ENCODE measurements at places on chromosomes 13 and 19.

DNA sequence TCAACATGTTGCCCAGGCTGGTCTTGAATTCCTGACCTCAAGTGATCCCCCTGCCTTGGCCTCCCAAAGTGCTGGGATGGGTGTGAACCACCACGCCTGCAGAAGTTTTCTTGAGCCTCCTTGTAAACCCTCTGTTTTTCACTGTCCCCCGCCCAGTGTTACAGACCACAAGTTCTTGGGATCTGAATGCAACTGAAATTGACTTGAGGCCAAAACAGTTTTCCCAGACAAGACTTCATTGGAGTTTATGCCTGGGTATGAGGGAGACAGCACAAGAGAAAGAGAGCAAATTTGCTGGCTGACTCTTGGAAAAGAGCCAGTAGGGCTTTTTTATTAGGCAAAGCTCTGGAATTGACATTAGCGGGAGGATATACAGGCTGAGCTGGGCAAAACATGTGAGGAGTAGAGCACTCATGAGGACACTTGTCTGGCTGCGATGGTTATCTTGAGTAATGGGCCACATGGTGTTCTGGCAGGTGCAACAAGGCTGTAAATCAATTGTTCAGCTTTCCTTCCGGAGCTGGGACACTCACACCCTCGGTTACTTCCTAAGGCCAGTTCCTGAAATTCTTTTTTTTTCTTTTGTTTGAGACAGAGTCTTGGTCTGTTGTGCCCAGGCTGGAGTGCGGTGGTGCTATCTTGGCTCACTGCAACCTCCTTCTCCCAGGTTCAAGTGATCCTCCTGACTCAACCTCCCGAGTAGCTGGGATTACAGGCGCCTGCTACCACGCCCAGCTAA is 12.7 kb upstream of the HNRNPL start:
- no peak for DNase-seq

DNA sequence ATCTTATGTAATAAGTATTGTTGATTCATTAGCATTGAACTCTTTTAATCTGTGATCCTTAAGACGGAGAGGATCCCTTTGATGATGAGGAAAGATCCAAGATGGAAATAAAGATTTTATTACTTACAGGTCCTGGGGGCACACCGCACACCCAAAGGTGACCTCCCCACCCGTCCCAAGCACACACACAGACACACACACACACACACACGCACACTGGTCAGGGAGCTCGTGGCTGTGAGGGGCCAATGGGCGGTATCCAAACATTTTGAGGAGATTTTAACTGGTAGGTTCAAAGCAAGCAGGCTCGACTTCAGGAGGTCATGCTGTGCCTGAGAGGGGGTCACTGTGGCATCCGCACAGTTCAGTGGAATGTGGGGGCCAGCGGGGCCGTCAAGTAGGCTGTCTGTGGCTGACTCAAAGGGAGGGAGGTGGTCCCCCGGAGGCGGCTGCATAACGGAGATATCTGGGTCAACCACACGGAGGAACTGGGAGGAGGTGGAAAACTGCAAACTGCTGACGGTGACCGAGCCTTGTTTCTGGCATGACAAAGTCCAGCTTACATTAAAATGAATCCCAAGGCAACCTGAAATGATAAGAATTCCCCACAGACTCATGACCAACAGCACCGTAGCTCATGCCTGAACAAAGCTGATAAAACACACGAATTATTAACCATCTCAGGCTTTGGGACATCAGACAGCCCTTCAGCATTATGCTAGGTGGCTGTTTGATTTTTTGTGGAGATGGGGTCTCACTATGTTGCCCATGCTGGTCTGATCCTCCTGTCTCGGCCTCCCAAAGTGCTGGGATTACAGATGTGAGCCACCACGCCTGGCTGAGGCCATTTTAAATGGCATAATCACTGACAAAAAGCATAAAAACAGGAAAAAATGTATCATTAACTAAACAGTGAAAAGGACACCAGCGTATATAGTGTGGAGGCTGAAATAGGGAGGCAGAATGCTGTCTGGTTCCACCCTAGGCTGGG is 20.9 kb upstream of the SIGLEC11 start:
- no peak for DNase-seq

- DNase-seq: no peak
These were observed 331.4 kb downstream of the GPC5 start for GRCh38 chr13:91729859-91730258.

GRCh38 chr13:81058916-81059290 is 718.0 kb upstream of the SPRY2 start:
- DNase-seq: no peak

DNA sequence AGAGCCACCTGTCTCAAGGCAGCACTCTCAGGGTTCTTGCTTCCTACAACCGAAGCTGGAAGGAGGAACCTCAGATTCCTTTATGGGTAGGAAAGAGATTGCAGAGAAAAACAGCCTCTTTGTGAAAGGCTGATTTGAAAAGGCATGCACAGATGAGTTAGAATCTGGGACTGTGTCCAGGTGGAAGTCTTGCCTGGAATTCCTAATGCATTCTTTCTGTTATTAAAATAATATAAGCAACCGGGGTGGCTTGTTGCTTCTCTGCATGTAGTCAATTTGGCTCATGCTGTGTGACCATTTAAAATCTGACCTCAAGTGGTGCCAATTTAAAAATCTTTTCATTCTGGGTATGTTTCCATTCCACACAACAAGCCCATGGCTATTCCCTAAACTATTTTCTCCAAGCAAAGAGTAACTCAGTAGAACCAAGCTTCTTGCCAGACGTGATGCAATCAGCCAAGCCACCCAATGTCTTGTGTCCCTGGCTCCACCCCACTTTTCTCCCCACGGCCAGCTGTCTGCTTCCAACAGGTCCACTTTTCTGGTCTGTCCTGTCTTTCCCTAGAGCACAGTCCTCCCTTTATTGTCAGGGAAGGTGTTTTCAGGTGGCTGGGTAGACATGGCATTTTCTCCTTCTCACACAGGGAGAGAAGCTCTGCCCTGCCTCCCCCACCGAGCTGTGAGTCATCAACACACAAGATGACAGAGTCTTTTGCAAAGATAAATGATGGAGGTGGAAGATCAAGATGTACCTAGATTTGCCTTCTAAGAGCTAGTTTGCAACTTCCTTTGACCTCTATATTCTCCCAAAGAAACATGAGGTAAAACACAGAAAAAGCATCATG is 394.3 kb downstream of the FOXO1 start:
- DNase-seq: no peak

DNA sequence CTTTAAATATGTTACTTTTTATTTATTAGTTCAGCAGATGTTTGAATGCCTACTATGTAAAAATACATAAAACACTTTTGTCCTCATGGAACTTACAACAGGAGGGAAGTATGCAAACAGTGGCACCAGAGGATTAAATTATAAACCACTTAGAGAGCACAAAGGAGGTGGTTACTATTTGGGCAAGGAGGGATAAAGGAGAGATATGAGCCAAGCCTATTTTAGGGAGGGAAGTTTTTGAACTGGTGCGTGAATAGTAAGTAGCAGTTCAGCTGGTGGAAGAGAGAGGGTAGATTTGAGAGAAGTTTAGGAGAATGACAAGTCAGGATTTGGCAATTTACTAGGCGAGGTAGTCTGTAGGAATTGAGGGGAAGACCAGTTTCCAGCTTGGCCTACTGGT is 8.6 kb downstream of the AKAP11 start:
- DNase-seq: no peak

- DNase-seq: no peak
These were observed 9.1 kb downstream of the PNPLA6 start for GRCh38 chr19:7544626-7545025.

- no peak for DNase-seq
These were observed 743 bp downstream of the ACTL9 start for GRCh38 chr19:8697671-8698432.

DNA sequence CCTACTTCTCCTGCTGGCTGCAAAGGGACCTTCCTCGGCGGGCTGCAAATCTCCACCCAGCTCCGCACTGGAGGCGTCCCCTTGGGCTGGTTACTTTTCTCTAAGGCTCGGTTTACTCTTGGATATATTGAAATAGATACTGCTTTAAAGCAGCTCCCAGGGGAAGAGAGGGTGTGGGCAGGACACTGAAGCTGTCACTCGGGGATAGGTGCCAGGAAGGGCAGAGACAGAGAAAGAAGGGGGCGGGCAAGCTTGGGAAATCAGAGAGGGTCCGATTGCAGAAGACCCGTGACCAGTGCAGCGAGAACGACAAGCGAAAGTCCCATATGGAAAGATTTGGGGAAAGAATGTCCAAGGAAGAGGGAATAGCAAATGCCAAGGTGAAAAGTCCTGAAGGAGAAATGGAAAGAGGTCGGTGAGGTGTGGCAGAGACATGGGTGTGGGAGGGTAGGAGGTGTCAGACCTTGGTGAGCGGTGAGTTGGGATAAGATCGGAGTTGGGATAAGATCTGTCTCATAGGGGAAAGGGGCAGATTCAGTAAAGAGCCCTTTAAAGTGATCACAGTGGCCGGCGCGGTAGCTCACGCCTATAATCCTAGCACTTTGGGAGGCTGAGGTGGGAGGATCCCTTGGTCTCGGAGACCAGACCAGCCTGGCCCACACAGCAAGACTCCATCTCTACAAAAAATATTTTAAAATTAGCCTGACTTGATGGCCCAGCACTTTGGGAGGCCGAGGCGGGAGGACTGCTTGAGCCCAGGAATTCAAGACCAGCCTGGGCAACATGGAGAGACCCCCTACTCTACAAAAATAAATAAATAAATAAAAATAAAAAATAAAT is 618 bp downstream of the THSD8 start:
- no peak for DNase-seq

DNA sequence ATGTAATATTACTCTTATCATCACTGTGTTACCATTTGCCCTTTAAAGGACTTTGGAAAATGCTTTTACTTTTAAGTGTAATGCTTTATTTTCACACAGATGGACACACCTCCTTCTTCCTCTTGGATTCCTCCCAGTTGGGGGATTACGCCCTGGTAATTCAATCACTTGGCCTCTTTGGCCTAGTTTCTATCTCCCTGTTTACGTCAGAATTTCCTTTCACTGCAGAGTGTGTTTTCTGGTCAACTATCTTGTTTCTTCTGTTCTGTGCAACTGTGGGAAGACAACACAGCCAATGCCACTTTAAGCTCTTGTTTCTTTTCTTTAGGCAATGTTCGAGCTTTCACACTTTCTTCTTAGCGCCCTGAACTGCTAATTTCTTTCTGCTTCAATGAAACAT is 257.3 kb upstream of the MAB21L1 start:
- DNase-seq: no peak

DNA sequence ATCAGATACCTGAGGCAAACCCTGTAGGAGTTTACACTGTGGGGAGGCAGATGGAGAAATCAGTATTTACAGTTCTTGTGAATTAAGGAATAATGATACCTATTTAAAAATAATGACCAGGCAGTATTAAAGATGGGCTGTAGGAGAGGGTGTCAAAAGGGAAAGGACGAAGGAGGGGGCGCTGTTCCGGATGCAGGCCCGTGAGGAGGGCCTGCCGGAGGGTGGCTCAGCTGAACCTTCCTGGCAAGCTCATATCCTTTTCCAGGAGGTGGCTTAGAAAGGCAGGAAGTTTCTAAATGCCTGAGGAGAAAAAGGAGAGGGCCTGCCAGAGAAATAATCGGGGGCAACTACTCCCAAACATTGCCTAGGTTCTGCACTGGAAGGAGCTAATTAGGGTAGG is 46.6 kb downstream of the MBNL2 start:
- no peak for DNase-seq

GRCh38 chr13:113950451-113951245 is 23.2 kb downstream of the C13orf46 start:
- DNase-seq: no peak

DNA sequence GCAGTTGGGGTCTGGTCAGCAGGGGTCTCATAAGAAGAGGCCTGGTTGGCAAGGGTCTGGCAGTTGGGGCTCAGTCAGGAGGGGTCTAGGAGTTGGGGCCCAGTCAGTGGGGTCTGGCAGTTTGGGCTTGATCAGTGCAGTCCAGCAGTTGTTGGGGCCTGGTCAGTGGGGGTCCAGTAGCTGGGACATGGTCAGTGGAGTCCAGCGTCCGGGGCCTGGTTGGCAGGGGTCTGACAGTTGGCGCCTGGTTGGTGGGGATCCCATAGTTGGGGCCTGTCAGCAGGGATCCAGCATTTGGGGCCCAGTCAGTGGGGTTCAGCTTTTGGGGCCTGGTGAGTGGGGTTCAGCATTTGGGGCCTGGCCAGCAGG is 60.5 kb upstream of the TPM4 start:
- DNase-seq: no peak

GRCh38 chr13:42549552-42549936 is 24.4 kb upstream of the TNFSF11 start:
- no peak for DNase-seq

- no peak for DNase-seq
These were observed 27.4 kb upstream of the CYP4F8 start for GRCh38 chr19:15587663-15588062.

DNA sequence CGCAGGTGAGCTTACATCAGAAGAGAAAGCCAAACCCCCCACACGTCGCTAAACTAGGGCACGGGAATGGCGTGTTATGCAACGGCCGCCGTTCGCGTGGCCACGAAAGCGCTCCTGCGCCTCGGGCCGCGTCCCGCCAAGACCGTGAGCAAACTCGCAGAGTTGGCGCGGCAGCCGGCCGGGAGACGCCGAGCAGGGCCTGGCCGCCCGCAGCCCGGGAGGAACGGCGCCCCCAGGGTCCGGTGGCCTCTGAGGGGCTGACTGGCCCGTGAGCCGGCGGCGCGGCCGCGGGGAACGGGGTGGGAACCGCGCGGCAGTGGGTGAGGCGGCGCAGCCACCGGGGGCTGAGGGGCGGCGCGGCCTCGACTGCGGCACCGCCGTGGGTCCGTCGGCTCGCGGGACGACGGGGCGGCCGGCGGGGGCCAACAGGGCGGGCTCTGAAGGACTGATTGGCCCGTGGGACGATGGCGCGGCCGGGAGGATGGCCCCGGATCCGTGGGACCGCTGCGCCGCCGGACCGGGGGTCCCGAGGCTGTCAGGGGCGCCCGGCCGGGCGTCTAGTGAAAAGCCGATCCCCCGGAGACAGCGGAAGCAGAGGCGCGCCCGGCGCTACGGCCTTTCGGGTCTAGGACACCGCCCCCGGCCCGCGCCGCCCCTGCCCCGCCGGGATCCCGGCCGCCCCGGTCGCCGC is 903 bp downstream of the LATS2 start:
- DNase-seq: no peak

GRCh38 chr19:28294395-28294794 is 918.6 kb downstream of the UQCRFS1 start:
- no peak for DNase-seq

- no peak for DNase-seq
These were observed 157.4 kb downstream of the MZT1 start for GRCh38 chr13:72570019-72570418.

DNA sequence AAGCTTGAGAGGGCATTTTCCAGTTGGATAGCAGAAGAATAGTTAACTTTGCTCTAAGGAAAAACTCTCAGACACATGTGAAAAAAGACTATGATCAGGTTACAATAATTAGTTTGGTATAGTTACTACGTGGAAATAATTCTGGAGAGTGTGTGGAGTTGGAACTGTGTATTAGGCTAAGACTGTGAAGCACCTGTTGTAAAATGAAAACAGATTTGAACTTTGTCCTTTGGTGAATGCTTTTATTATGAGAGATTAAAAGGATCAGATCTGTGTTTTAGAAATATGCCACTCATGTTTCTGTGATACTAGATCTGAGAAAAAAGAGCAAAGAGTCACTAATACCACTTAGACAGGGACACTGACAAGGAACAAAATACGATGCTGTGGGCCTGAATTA is 807.5 kb upstream of the ATXN8OS start:
- DNase-seq: no peak

- no peak for DNase-seq
These were observed 16.9 kb downstream of the SMARCA4 start for GRCh38 chr19:10977742-10978092.

GRCh38 chr13:48653472-48653939 is at the start of gene CYSLTR2:
Gene CYSLTR2 (plus strand): TSS chr13:48653929. CDS start chr13:48706818, 52,889 bp downstream.
- DNase-seq: no peak
